Cerebellum (tissue), 4 donors: ENCODE measurements at places on chromosomes 1 and 21. TPM values are rescaled to one million over a fixed set of nuclear protein-coding genes. Genes with fewer than 3 reads are reported as not detected.
A peak's percentile ranks its signal among the peaks of the same experiment; 100 is the strongest.

CPTP gene
- total RNA-seq = 10.6 TPM

TTC39A gene
- total RNA-seq = 7.0 TPM

SCP2 gene
- 63.0 TPM for total RNA-seq

HORMAD1 gene
- total RNA-seq = not detected

GRCh38 chr1:173886746-173887611, 18.8 kb downstream of the ZBTB37 start:
- DNase-seq = no peak

DNA sequence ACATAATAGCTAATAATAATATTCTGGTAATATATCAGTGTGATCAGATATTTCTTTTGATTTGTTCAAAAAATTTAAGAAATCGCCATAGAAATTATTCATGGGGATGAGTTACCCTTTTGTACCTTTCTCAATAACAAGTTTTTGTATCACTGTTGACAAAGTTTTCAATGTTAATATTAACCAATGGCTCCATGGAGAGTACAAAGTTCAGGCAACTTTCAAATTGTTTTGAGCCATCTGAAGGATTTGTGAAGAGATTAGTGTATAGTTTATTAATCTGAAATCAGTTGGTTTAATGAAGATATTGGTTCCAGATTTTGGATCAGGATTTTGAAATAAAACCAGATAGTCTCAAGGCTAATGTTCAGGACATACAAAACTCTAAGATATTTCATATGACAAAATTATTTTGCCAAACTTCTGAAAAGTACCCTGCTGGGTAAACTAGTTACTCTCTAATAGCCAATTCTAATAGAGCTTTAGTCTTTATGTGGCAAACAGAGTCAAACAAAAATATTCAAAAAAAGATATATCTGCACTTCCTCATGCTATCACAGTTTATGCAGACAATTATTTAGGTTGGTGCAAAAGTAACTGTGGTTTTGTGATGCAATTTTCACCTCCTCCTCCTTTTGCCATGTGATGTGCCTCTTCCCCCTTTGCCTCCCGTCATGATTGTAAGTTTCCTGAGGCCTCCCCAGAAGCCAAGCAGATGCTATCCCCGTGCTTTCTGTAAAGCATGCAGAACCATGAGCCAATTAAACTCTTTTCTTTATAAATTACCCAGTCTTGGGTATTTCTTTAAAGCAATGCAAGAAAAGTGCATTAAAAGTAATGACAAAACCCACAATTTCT, 1105.0 kb downstream of the PLA2G4A start:
- no peak for DNase-seq

DNA sequence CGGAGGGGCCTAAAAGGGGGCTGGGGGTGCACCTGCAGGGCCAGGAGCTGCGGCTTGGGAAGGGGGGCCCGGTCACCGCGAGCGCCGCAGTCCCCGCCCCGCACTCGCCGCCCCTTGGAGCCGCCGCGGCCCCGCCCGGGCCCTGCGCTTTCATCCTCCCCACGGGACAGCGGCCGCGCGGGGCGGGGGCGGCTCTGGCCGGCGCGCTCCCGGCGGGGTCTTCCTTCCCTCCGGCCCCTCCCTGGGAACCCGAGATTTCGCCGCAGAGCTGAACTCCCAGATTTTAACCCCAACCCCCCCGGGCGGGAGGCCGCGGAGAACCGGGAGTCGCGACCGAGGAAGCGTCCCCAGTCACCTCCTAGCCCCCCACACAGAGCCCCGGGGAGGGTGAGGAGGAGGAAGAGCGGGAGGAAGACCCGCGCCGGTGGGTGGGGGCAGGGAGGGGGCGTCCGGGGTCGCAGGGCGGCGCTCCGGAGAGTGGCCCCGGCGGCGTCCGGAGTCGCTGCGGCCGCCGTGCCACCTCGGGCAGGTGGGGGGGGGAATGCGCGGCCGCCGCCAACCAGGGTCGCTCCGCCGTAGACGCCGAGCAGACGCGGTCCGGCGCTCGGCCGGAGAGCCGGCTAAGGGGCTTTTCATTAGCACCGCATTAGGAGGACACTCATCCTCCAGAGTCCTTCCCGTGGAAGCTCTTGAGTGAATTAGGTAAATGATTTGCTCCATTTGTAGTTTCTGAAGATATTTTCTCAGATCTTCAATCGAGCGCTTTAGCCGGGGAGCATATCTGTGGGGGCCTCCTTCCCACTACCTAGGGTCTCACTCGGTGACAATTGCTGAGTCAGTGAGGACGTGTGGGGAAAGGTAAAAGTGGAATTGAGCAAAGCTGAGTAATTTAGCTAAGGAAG, 31.6 kb upstream of the NFIA start:
- peak; percentile 50 for DNase-seq

DNA sequence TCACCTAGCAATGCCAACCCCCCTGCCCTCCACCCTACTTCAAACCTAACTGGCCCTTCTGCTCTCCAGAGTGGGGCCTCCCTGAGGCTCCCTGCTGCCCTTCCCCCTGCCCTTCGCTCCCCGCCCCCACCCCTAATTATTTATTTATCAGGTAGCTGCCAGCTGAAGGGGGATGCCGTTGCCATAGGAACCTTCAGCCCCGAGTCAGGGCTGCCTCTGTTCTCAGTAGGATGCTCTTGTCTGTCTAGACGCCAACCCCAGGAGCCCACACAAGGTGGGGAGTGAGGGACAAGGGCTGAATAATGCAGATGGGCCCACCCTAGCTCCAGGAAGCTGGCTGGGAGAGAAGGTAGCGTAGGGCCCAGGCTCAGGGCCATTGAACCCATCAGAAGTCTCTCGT, 41.1 kb downstream of the NKAIN1 start:
- no peak for DNase-seq

GRCh38 chr1:109133815-109134214, 19.9 kb downstream of the ELAPOR1 start:
- DNase-seq = peak; percentile 89
